Mesenchymal stem cell (in vitro differentiated cells and primary cell): ENCODE measurements at places on chromosomes 16 and 17.

- no peak overlapping the region for H3K4me3 ChIP-seq
- H3K27me3 ChIP-seq = no peaks in the 10 kb centered on the region
- DNase-seq = no peak
- no peaks in the 10 kb centered on the region for H3K36me3 ChIP-seq
- H3K4me1 ChIP-seq = peaks cover 15% of the 10 kb centered on the region
- H3K27ac ChIP-seq = no peak overlapping the region
Observed at GRCh38 chr17:72486806-72487205, 366.0 kb downstream of the SOX9 start.

GRCh38 chr16:84308120-84308519 lies 13.4 kb downstream of the WFDC1 start:
- no peak overlapping the region for H3K27ac ChIP-seq
- H3K4me3 ChIP-seq = no peak overlapping the region
- no peaks in the 10 kb centered on the region for H3K4me1 ChIP-seq
- DNase-seq = peak; percentile 51
- H3K36me3 ChIP-seq = no peaks in the 10 kb centered on the region
- peaks cover 61% of the 10 kb centered on the region for H3K27me3 ChIP-seq

GRCh38 chr16:10871157-10871991 lies 5.6 kb upstream of the CIITA start:
- peak; percentile 62 for DNase-seq
- peaks cover 8% of the 10 kb centered on the region for H3K4me1 ChIP-seq
- H3K27ac ChIP-seq = no peak overlapping the region
- no peaks in the 10 kb centered on the region for H3K36me3 ChIP-seq

- H3K4me3 ChIP-seq = peak within 1 kb of the TSS; percentile 46
- H3K36me3 ChIP-seq = no peaks in the 10 kb centered on the region
- H3K27ac ChIP-seq = no peak within 1 kb of the TSS
- no peak for DNase-seq
Observed at GRCh38 chr17:38605841-38606645, at the start of gene SRCIN1. Gene SRCIN1, minus strand, starts transcription at chr17:38605952. Its CDS starts 247 bp downstream, at chr17:38605705.

DNA sequence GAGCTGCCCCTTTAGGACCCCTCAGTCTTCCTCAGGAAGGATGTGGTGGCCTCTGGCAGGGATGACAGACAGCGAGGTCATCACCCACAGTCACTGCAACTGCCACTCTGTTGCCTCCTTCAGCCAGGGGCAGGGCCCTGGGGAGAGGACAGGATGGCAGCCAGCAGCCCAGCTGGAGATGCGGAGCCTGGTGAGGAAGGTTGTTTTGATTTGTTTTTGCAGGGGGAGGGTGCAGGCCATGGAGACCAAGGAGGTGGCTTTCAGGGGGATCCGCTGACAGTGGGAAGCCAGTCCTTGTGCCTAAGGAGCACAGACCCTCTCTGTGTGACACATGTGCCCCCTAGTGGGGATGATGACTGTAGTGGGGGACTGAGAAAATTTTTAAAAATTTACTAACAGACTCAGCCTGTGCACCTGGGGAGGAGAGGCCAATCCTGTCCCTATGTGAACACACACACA lies 7.4 kb downstream of the PRCD start:
- DNase-seq = peak; percentile 80
- no peaks in the 10 kb centered on the region for H3K27me3 ChIP-seq
- H3K27ac ChIP-seq = no peak overlapping the region
- peaks cover 2% of the 10 kb centered on the region for H3K36me3 ChIP-seq

DNA sequence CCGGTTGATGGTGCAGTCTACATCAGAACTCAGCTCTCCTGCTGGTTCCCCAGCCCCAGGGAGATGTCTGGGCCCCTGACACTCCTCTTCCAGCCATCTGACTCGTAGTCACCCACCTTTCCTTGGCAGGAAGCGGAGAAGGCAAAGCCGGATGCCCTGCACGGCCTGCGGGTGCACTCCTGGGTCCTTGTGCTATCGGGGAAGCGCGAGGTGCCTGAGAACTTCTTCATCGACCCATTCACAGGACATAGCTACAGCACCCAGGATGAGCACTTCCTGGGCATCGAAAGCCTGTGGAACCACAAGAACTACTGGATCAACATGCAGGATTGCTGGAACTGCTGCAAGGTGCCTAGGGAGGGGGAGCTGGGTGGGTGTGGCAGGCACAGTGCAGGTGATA lies 12.7 kb downstream of the DRC7 start:
- H3K27me3 ChIP-seq = peaks cover 49% of the 10 kb centered on the region
- no peak for DNase-seq
- no peak overlapping the region for H3K4me3 ChIP-seq

GRCh38 chr17:49971848-49972485 lies 3.0 kb downstream of the DLX4 start:
- no peak for DNase-seq
- peak overlapping the region; percentile 18 for H3K4me3 ChIP-seq
- no peaks in the 10 kb centered on the region for H3K36me3 ChIP-seq
- H3K4me1 ChIP-seq = peaks cover 31% of the 10 kb centered on the region
- H3K27ac ChIP-seq = no peak overlapping the region

DNA sequence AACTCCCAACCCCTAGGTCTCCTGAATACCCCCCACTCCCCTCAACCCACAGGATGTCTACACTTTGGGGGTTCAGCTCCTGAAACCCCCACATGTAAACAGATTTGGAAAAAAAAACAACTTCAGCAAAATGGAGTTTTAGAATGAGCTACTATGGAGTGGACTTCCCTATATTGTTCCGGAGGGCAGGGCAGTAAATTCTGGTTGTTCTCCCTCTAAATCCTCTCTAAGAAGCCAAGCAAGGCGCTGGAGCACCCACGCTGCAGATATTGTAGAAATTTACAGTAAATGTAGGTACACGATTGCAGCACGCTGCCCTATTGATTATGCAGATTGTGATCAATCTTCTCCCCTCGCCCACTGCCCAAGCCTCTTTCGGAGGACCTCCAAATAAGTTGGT lies 8.5 kb upstream of the ZFHX3 start:
- no peaks in the 10 kb centered on the region for H3K36me3 ChIP-seq
- DNase-seq = no peak
- peaks cover 16% of the 10 kb centered on the region for H3K4me1 ChIP-seq
- H3K4me3 ChIP-seq = no peak overlapping the region
- H3K27ac ChIP-seq = peak overlapping the region; percentile 4
- peaks cover 9% of the 10 kb centered on the region for H3K27me3 ChIP-seq

- no peak overlapping the region for H3K4me3 ChIP-seq
- DNase-seq = no peak
- no peaks in the 10 kb centered on the region for H3K36me3 ChIP-seq
- H3K4me1 ChIP-seq = no peaks in the 10 kb centered on the region
Observed at GRCh38 chr16:63744077-63744874, 1377.6 kb downstream of the CDH11 start.

DNA sequence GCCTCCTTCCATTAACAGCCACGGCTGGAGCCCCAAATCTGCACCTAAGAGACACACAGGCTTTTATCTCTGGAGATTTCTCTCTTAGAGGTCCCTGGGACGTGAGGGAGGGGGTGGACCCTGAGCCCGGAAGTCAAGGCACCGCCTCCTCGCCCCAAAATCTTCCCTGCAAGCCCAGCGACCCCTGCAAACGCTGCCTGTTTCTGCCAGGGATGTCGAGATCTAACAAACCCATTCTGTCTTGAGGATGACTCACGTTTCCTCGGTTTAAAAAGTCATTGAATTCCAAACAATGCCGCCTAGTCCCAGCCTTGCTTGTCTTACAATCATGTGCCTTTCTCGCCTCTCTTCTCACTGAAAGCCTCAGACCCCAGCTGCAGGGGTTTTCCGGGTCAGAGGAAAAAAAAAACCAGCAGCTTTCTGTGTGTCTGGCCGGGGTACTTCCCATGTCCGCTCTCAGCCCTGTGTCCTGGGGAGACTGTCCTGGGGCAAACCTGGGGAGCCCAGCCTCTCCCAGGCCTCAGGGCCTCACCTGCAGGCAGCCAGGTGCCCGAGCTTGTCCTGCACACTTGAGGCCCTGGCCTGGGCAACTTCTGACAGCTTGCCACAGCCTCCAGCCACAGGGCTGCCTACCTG lies 15.4 kb downstream of the ARL2BP start:
- H3K27ac ChIP-seq = peak overlapping the region; percentile 89
- H3K4me1 ChIP-seq = peaks cover 12% of the 10 kb centered on the region
- DNase-seq = peak; percentile 88
- peak overlapping the region; percentile 28 for H3K4me3 ChIP-seq
- H3K36me3 ChIP-seq = peaks cover 10% of the 10 kb centered on the region

- no peaks in the 10 kb centered on the region for H3K36me3 ChIP-seq
- H3K4me1 ChIP-seq = peaks cover 5% of the 10 kb centered on the region
- no peak for DNase-seq
- H3K4me3 ChIP-seq = no peak overlapping the region
- H3K27ac ChIP-seq = peak overlapping the region; percentile 41
Observed at GRCh38 chr16:12971241-12971640, 69.8 kb downstream of the SHISA9 start.

GRCh38 chr17:40062329-40063186 lies at the start of gene THRA:
Gene THRA, plus strand, starts transcription at chr17:40062965. Its CDS starts 11,524 bp downstream, at chr17:40074489.
- peaks cover 29% of the 10 kb centered on the region for H3K4me1 ChIP-seq
- H3K27me3 ChIP-seq = peaks cover 10% of the 10 kb centered on the region
- H3K4me3 ChIP-seq = peak within 1 kb of the TSS; percentile 98
- peak; percentile 54 for DNase-seq

GRCh38 chr16:51531271-51531670 lies 380.2 kb upstream of the SALL1 start:
- no peak for DNase-seq
- no peaks in the 10 kb centered on the region for H3K36me3 ChIP-seq
- H3K4me1 ChIP-seq = no peaks in the 10 kb centered on the region

DNA sequence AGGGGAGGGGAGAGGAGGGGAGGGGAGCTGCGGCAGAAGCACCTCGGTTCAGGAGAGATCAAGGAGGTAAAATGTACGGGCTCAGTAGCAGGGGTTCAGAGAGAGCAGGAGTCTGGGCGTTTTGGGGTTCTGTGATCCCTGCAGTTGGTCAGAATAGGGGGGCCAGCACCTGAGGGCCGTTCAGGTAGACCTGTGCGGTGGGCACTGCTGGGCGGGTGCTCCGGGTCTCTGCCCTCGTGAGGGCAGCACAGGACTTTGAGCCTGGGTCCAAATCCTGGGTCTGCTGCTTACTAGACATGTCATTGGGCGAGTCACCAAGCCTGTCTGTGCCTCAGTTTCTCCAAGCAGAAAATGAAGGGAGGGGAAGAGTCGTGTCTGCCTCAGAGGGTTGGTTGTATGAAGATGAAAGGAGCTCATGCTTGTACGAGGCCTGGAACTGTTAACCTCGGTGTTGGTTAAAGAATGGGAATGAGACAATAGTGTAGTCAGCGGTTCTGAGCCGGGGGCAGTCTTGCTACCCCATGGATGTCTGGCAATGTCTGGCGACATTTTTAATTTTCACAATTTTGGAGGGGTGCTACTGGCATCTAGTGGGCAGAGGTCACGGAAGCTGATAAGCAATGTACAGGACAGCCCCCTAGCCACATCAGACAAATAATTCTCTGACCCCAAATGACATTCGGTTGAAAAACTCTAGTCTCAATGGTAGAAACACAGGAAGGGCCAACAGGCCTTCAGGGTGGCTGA lies 35.4 kb downstream of the OR1D5 start:
- H3K27ac ChIP-seq = no peak overlapping the region
- H3K4me3 ChIP-seq = no peak overlapping the region
- H3K4me1 ChIP-seq = no peaks in the 10 kb centered on the region
- no peaks in the 10 kb centered on the region for H3K27me3 ChIP-seq
- H3K36me3 ChIP-seq = no peaks in the 10 kb centered on the region

- DNase-seq = no peak
- no peaks in the 10 kb centered on the region for H3K27me3 ChIP-seq
- no peak overlapping the region for H3K4me3 ChIP-seq
- H3K27ac ChIP-seq = no peak overlapping the region
- H3K36me3 ChIP-seq = no peaks in the 10 kb centered on the region
- peaks cover 16% of the 10 kb centered on the region for H3K4me1 ChIP-seq
Observed at GRCh38 chr17:50935221-50935995, 69.3 kb upstream of the TOB1 start.

- H3K36me3 ChIP-seq = peaks cover 30% of the 10 kb centered on the region
- no peak overlapping the region for H3K27ac ChIP-seq
- H3K4me1 ChIP-seq = peaks cover 2% of the 10 kb centered on the region
- no peak overlapping the region for H3K4me3 ChIP-seq
- peak; percentile 29 for DNase-seq
- no peaks in the 10 kb centered on the region for H3K27me3 ChIP-seq
Observed at GRCh38 chr16:56936491-56936890, 4.5 kb downstream of the HERPUD1 start.

DNA sequence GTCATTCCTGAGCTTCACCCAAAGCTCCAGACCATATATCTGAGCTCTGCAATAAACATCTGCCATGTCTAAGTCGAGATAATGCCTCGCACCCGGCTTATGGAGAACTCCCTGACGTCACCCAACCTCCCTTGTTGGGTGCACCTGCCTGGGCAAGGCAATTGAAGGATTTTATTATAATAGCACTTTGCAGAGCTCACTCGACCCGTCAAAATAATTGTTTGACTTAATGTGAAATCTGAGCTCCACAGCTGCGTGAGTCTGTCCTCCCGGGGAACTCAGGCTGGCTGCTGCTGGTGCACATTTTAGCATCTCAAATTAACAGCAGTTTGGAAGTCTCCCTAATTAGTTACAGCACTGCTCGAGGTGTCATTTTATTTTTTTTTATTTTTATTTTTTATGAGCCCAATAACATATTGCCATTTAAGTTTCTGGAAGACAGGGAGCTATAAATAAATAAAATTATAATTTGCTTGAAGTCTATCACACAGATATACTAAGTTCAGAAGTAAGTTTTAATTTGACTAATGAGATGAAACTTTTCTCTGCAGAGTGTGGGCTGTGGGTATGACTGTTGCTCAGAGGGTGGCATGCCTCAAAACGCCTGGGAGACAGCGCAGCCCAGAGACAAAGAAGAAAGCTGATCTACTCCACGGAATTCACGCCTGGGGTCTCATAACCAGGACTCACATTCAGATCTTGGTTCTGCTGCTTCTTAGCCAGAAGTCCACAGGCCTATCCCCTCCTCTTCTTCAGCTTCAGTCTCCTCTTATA lies 401.4 kb upstream of the C16orf82 start:
- H3K27ac ChIP-seq = no peak overlapping the region
- DNase-seq = no peak
- H3K4me1 ChIP-seq = no peaks in the 10 kb centered on the region
- no peak overlapping the region for H3K4me3 ChIP-seq

- H3K27ac ChIP-seq = no peak overlapping the region
- H3K27me3 ChIP-seq = no peaks in the 10 kb centered on the region
- peaks cover 89% of the 10 kb centered on the region for H3K36me3 ChIP-seq
- H3K4me1 ChIP-seq = peaks cover 2% of the 10 kb centered on the region
Observed at GRCh38 chr17:37098910-37099664, 150.3 kb downstream of the AATF start.

- H3K4me1 ChIP-seq = peaks cover 8% of the 10 kb centered on the region
- no peaks in the 10 kb centered on the region for H3K36me3 ChIP-seq
- H3K27ac ChIP-seq = no peak overlapping the region
- no peaks in the 10 kb centered on the region for H3K27me3 ChIP-seq
- DNase-seq = no peak
Observed at GRCh38 chr17:40978575-40979151, 5.5 kb downstream of the KRT40 start.
